Activated CD4-positive, alpha-beta T cell treated with anti-CD3 and anti-CD28 coated beads, Interleukin-10, Interleukin-2, amounts not matched to agents 100 ng/mL and 50 ng/mL, durations not matched to agents 16 hours and 8 hours (primary cell): ENCODE measurements at places on chromosomes 16 and 17.

DNA sequence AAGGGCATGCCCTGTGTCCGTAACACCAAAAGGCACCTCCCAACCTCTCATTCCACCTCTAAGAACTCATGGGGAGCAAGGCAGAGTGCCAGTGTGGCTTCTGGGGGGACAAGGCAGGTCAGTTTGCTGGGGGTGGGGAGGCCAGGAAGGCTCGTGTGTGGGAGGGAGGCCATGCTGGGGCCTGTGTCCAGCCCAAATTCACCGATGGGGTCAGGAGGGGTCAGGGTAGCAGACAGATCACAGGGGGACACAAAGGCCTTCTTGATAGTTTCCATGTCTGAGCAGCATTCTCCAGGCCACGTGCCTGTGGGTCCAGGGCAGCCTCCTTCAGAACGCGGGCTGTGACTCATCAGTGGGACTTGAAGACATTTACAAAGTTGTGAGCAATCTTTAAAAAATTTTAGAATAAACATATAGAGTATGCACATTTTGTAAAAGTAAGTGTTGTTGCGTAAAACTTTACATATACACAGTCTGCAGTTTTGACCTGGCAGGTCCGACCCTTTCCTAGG is 20.9 kb downstream of the SPACA3 start:
- DNase-seq, result no peak

- DNase-seq, result no peak
These were observed 50.5 kb upstream of the AMZ2 start for GRCh38 chr17:68197091-68197996.

GRCh38 chr17:18159551-18160120 is 24.0 kb upstream of the ALKBH5 start:
- no peak for DNase-seq

GRCh38 chr16:63890081-63890480 is 1231.8 kb downstream of the CDH11 start:
- no peak for DNase-seq

DNA sequence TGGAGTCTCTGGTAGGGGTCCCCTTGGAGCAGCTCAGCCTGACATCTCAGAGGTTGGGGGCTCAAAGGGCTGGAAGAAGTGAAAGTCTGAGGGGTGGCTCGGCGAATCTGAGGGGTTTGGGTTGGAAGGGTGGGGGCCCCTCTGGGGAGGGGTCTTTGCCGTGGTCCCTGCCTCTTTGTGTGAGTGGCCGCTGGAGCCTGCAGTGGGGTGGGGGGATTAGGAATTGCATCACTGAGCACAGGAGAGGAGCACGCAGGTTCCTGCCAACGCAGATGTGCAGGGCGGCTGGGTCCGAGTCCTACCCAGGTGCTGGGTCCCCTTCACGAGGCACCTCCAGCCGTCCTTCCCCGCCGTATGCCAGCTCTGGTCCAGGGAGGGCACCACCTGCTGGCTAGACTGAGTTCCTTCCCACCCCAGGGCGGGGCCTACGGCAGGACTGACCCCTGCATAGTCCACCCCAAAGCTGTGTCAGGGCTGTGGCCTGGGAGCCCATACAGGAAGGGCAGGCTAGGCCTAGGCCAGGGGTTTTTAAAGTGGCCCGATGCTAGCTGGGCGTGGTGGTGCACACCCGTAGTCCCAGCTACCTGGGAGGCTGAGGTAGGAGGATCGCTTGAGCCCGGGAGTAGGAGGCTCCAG is 9.9 kb downstream of the FMNL1 start:
- no peak for DNase-seq

DNA sequence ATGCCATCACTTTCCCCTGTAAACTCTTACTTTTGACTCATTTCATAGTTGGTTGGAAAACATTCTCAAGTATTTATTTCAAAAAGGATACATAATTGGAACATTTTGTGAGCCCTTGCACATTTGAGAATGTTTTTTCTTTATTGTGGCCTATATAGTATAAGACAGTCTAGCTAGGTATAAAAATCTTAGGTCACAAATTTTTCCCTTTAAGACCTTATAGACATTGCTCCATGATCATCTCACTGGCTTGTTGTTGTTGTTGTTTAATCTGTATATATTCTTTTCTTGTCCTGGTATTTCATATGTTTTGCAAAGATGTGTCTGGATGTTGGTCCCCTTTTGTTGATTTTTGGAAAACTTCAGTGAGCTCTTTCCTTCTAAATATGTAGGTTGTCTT is 194.2 kb downstream of the NTN1 start:
- no peak for DNase-seq

DNA sequence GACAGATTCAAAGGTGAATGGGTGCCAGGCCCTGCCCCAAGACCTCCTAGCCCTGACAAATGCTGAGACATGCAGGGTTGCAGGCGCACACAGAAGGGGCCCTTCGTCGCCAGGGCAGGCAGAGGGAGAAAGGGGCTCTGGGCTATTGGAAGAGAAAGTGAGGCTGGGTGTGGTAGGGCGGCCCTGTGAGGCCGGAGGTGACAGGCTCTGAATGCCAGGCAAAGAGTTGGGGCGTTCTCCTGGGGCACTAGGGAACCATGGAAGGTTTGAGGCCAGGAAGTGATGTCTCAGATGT is 26.4 kb upstream of the NXPH3 start:
- no peak for DNase-seq

- peak; percentile 13 for DNase-seq
These were observed 537 bp downstream of the GOSR1 start for GRCh38 chr17:30477774-30478115.

GRCh38 chr16:67833415-67834241 is 8.5 kb upstream of the THAP11 start:
- peak; percentile 96 for DNase-seq
